Activated effector memory CD4-positive, alpha-beta T cell treated with anti-CD3 and anti-CD28 coated beads, Interleukin-2, amount 50 U/mL, for 16 hours (primary cell): ENCODE measurements at places on chromosomes 3 and 15.

- no peak for DNase-seq
Observed at GRCh38 chr3:30664459-30664858, 58.1 kb downstream of the TGFBR2 start.

DNA sequence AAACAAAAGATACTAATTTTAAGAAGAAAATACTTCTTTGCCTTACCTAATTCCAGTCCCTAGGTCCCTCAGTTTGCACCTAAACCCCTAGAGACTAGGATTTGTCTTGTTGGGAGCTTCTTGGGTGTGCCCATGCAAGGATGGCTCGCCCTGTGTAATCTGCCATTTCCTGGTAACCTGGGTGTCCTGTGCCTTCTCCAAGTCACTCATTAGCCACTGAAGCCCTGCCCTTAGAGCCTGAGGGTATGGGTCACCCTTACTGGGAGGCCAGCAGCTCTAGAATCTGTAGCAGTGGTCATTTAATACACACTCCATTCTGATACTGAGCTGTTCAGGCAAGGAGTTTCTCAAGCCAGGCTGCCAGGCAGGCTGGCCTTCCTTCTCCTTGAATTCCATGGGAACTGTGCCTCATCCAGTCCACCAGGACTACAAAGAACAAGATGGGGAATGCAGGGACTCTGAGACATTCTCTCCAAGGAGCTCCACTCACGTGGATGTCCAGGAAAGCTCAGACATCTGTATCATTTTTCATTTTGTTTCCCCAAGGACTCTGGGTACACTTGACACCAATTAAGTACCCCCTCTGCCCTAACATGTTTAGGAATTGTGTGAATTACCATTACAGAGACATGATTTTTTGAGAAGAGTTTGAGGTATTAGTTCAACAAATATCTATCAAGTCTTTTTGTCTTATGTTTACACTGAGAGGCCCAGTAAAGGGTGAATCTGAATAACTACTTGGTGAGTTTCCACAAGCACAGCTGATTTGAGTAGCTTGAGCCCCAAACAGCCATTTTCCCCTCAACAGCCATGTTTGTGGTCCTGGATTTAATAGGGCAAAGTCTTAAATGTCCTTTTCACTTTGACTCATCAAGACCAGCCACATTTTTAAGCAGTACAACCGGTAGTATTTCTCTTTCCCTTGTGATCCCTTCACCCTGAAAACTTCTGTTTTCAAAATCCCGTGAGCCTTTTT, 52.6 kb downstream of the ARNT2 start:
- DNase-seq, result no peak

DNA sequence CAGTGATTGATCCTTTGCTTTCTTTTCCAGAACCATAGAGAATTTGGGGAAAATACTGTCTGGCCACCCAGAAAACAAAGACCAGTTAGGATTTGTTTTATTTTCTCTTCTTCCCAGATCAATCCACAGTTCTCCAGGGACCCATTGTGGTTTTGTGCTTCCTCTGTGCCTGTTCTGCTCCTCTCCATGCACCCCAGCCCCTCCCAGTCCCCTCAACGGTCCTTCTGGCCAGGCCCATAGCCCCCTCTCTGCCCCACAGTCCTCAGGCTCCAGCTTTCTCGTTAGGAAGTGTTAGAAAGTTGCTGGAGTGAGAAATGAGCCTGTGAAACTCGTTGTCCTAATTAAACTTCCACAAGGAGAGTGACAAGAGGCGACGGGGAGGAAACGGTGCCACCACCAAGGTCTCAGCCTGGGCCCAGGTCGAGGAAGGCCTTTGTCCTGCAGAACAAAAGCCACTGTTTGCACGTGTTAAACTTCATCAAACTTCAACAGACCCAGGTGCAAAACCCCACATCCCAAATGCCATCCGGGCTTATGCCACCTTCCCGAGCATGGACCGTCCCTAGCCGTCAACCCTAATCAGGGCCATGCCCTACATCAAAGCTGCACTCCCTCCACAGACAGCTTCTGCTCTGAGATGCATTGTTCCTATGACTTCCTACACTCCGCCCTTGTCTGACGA, 18.7 kb upstream of the ALDH1A3 start:
- no peak for DNase-seq

- no peak for DNase-seq
Observed at GRCh38 chr3:113638910-113639309, 57.5 kb downstream of the USF3 start.

GRCh38 chr3:179474480-179474879, 23.2 kb upstream of the GNB4 start:
- no peak for DNase-seq

DNA sequence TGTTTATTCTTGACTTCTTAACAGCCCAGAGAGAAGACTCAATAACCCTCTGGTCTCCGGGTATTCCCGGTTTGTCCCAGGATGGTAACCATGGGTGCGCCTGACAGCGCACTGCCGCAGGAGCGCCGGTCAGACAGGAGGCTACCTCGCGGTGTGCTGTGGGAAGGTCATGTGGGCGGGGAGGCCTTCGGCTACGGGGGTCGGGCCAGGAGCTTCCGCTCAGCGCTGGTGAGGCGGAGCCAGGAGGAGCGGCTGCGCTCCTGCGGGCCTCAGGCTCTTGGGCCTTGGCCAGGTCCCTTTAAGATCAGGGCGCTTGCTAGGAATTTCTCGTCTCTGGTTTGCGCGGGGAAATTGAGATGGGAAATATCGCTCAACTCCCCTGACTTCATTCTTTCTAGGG, 182.3 kb upstream of the NDN start:
- no peak for DNase-seq

- no peak for DNase-seq
Observed at GRCh38 chr15:36778531-36778930, 199.1 kb downstream of the CDIN1 start.

DNA sequence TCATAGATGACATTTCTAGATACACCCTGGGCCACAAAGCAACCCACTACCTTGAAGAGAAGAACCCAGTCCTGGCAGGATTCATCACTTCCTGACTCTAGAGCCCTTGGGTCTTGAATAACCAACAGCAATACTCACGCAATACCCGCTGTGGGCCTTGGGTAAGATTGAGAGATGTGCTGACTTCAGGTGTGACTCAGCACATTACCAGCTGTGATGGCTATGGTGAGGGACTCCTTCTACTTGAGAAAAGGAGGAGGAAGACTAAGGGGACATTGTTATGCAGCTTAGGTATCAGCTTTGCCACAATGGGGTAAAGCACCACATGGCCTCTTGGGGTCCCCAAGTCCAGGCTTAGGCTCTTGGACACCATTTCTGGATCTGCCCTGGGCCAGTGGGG, 14.9 kb downstream of the C3orf33 start:
- no peak for DNase-seq

GRCh38 chr3:13792512-13793371, 87.1 kb downstream of the WNT7A start:
- no peak for DNase-seq

DNA sequence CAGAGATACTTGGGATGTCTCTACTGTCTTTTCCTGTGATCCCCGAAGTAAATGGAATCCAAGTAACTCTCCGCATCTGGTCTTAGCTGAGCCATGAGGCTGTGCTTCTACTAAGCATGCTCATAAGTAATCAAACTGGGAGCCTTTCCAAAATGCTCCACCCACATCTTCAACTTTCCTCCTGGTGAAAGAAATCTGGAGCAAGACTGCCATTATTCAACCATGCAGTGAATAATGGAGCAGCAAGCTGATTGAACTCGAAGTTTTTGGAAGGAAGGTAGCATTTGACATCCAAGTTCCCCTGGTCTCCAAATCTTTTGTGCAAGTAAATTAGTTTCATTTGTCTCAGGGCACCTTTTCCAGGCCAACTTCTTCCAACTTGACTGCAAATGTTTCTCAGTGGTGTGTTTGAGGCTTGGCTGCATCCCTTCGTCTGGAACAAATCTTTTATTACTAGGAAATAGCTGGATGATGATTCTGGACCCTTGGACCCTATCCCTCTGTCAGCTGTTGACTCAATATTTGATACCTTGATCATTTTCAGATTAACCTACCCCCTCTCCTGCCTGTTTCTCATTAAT, 19.4 kb downstream of the GXYLT2 start:
- no peak for DNase-seq

GRCh38 chr3:187183903-187184302, 13.4 kb upstream of the RTP1 start:
- no peak for DNase-seq

- DNase-seq, result no peak
Observed at GRCh38 chr3:193335031-193335430, 43.5 kb downstream of the ATP13A5 start.

- DNase-seq, result no peak
Observed at GRCh38 chr15:39181940-39182339, 398.9 kb upstream of the THBS1 start.

DNA sequence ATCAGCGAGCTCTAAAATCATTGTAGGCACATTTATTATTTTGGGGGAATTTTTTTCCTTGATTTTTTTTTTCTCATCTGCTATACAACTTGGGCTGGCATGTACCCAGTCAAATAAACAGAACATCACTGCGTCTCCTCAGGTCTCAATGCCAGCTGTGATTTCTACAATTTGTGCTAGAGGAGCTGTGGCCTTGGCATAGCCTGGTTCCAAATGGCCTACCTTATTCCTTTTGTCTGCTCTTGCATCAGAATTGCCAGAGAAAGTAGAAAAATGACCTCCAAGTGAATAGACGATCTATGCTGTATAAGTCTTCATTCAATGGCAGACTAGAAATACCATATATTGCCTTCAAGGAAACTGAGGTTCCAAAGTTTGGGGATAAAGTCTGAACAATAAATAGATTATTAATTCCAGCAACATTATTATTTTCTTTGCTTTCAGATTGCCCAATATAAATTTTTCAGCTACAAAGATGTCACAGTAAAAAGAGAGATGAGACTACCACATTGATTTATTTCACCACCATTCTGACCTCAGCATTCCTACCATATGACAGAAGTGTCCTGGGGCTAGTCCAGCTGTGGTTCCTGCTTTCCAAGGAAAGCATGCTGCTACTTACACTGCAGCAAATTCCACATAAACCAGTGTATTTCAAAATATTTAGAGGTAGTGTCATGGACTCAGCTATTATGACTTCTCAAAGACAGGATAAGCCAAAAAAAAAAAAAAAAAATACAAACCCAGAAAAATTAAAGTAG, 493.9 kb upstream of the ZNF385D start:
- no peak for DNase-seq

DNA sequence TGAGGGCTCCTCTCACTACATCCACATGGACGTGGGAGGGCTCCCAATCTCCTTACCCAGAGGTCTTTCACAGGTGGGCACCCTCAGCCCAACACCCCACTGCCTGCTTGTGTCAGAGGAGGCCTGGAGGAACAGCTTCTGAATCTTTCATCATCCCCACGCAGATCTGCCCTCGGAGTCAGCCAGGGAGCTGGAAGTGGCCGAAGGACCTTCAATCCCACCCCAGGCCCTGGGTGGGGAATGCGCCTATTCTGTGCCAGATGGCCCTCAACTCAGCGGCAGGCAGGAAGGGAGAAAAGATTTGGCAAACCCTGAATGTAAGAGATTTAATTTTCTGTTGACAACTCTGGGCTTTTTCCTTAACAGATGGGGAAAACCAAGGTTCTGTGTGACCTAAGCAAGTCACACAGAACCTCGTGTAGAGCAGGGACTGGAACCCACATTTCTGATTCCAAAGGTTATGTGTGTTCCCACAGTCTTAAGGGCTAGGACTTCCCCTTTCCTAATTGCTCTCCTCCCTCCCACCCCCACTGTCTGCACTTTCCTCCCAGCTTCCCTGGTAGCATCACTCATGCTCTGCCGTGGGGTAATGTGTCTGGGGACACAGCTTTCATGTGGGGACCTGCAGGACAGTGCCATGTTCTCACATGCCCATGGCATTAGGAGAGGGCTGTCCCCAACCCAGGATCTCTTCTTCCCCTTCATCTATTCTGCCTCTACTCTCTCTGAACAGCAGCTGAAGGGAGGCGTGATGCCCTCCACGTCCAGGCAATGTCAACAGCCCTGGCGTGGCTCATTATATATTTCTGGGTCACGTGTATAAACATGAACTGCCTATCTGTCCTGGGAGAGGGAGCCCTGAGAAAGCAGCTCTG, 98.1 kb downstream of the SEMA5B start:
- DNase-seq, result no peak

- DNase-seq, result no peak
Observed at GRCh38 chr3:123755085-123755484, 129.0 kb downstream of the MYLK start.

DNA sequence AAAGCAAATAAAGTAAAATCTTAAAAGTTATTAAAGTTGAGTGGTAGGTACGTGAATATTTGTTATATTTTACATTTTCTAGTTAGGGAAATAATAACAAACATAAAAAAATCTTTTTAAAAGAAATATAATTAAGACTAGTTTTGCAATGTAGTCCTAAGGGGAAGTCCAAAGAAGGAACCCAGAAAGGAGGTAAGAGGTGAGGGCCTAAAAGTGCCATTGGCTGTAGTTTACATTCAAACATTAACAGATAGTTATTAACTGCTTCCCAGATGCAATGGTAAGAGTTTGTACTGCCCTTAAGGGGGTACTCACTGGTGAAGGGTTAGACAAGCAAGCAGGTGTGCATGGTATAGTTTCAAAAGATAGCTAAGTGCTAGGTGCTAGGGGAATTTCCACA, 79.2 kb downstream of the B3GALNT1 start:
- DNase-seq, result no peak

GRCh38 chr3:186653080-186653707, 12.6 kb upstream of the HRG start:
- DNase-seq, result no peak

DNA sequence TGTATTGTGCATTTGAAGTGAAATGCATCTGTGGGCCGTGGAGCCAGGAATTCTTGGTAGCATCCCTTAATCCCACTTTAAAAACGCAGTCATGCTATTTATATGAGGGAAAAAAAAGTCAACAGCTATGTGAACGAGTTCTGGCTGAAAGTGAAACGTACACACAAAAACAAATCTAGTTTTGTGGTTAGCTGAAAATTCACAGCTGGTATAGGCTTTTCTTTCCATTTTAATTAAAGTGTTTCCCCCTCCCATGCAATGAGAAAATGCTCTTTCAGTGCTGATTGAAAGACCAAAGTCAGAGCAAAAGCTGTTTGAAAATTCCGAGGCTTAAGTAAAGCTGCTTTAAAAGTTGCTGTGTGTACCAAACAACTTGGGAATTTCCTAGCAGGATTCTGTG, 297.4 kb downstream of the PLCL2 start:
- DNase-seq, result no peak

DNA sequence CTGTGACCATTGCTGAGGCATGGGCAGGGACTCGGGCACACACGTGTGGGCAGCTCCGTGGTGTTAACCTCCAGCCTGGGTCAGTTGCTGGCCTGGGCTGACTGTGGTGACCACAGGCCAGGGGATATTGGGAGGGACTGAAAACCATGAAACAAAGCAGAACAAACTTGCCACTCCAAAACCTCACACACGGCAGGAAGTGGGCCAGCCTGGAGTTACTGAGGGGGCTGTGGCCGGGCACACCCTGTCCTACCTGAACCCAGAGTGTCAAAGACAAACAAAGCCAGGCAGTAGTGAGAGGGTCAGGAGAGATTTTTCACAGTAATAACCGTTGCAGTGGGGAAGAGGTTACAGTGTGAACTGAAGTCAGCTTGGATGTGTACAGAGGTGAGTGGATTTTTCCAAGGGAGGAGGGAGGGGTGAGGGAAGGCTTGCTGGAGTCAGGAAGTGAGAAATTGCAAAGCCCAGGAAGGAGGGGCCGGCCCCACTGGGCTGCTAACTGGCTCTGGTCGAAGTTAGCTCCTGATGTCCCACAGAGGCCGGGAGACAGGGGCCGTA, 40.0 kb upstream of the ATP10A start:
- no peak for DNase-seq
